ENCODE measurements at places on chromosomes 6 and 20.

- H3K4me1 ChIP-seq: no peaks in the 10 kb centered on the region
- H3K36me3 ChIP-seq: no peaks in the 10 kb centered on the region
- H3K27me3 ChIP-seq: no peaks in the 10 kb centered on the region
- DNase-seq: no peak
- H3K4me3 ChIP-seq: no peak overlapping the region
Observed at GRCh38 chr6:136102991-136103688, 147.0 kb downstream of the MTFR2 start.

DNA sequence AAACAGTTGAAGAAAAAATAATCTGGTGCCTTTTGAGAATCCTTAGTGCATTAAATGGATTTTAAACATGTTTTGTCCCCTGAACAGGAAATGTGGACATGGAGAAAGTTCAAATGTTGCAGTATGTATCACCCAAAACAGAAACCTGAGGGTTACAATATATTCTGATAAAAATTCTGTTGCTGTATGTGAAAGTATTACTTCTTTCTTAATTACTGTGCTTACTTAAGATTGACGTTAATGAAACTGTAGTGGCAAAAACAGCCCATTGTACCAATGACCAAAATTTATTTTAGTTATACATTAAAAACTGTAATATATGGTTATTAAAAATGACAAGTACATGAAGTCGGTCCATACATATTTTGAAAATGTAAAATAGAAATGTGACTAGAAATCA is 100.6 kb downstream of the PRDM1 start:
- peaks cover 11% of the 10 kb centered on the region for H3K4me1 ChIP-seq
- H3K4me3 ChIP-seq: no peak overlapping the region
- H3K27ac ChIP-seq: no peak overlapping the region
- peaks cover 5% of the 10 kb centered on the region for H3K36me3 ChIP-seq
- no peaks in the 10 kb centered on the region for H3K27me3 ChIP-seq
- DNase-seq: no peak

DNA sequence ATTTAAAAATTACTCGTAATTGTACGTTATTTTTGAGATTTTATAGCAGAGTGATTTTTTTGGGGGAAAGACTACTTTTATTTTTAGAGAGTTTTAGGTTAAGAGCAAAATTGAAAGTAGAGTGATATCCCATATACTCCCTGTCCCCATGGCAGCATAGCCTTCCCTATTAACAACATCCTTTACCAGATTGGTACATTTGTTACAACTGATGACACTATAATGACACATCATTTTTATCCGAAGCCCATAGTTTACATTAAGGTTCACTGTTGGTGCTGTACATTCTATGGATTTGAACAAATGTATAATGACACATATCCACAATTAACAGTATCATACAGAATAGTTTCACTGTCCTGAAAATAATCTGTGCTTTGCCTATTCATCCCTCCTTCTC is 1126.4 kb upstream of the CITED2 start:
- H3K36me3 ChIP-seq: no peaks in the 10 kb centered on the region
- no peaks in the 10 kb centered on the region for H3K4me1 ChIP-seq
- no peak for DNase-seq
- H3K27me3 ChIP-seq: no peaks in the 10 kb centered on the region
- H3K4me3 ChIP-seq: no peak overlapping the region
- no peak overlapping the region for H3K27ac ChIP-seq

DNA sequence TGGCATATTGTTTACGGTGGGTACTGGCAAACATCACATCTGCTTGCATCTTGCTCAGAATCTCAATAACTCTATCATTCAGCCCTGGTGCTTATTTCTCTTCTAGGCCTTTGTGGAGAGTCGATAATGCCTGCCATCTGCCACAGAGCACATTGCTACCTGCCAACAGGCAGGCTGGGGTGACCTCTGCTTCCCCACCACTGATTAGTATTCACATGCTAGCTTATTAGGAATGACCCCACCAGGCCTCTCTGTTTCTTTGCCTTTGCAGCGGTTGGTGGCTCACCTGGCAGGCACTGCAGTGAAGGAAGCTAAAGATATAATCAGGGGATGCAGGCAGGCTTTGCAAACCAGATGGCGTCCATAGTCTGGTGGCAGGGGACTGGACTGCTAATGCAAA is 154.5 kb downstream of the MMS22L start:
- no peaks in the 10 kb centered on the region for H3K4me1 ChIP-seq
- H3K4me3 ChIP-seq: no peak overlapping the region
- no peaks in the 10 kb centered on the region for H3K27me3 ChIP-seq

GRCh38 chr6:93735099-93735498 is 315.7 kb upstream of the EPHA7 start:
- no peak overlapping the region for H3K27ac ChIP-seq
- no peaks in the 10 kb centered on the region for H3K36me3 ChIP-seq
- DNase-seq: no peak
- H3K4me3 ChIP-seq: no peak overlapping the region
- no peaks in the 10 kb centered on the region for H3K4me1 ChIP-seq

DNA sequence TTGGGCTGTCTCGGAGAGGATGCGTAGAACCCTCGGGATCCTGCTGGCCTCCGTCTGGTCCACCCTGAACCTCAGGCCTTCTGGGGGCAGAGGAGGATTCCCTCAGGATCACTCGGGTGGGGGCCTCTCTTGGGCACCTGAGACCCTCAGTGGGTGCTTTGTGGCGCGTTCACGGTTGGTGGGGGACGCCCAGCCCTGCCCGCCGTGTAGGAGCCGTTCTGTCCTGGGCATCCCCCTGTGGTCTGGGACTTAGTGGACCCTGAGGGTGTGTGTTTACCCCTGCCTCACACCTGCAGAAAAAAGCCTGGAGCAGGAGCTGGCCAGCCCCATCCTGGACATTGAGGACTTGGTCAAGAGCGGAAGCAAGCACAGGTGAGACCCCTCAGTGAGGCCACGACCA is 7.6 kb downstream of the RTEL1 start:
- H3K27ac ChIP-seq: no peak overlapping the region
- no peak overlapping the region for H3K4me3 ChIP-seq
- DNase-seq: no peak

GRCh38 chr6:32935551-32936238 is 5.1 kb downstream of the HLA-DMB start:
- H3K27ac ChIP-seq: no peak overlapping the region
- no peaks in the 10 kb centered on the region for H3K36me3 ChIP-seq
- H3K4me1 ChIP-seq: no peaks in the 10 kb centered on the region
- peaks cover 31% of the 10 kb centered on the region for H3K27me3 ChIP-seq
- no peak for DNase-seq
- no peak overlapping the region for H3K4me3 ChIP-seq

- H3K36me3 ChIP-seq: no peaks in the 10 kb centered on the region
- H3K27ac ChIP-seq: no peak overlapping the region
- H3K4me1 ChIP-seq: peaks cover 13% of the 10 kb centered on the region
- H3K4me3 ChIP-seq: peak overlapping the region; percentile 30
Observed at GRCh38 chr6:13874191-13874549, 50.6 kb upstream of the RNF182 start.

DNA sequence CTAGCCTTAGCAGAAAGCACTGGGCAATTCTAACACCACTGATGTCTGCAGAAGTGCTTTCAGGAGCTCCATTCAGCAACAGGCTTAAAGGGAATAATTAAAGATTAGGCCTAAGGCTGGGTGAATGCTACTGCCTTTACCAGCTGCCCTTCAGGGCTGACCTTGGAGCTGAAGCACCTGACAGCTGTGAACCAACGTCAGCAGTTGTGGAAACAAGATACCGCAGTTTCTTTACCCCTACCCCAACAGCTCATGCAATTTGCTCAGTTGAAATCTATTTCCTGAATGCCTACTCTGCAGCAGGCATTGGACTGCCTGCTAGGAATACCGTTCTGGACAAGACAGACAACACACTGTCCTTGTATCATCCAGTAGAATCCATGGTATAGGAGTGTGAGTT is 51.5 kb upstream of the ADTRP start:
- H3K27me3 ChIP-seq: no peaks in the 10 kb centered on the region
- DNase-seq: no peak
- no peak overlapping the region for H3K4me3 ChIP-seq
- H3K27ac ChIP-seq: no peak overlapping the region

GRCh38 chr6:39546731-39547130 is 178.5 kb downstream of the KIF6 start:
- no peak overlapping the region for H3K27ac ChIP-seq
- no peak for DNase-seq
- H3K27me3 ChIP-seq: no peaks in the 10 kb centered on the region
- H3K36me3 ChIP-seq: no peaks in the 10 kb centered on the region
- no peak overlapping the region for H3K4me3 ChIP-seq

DNA sequence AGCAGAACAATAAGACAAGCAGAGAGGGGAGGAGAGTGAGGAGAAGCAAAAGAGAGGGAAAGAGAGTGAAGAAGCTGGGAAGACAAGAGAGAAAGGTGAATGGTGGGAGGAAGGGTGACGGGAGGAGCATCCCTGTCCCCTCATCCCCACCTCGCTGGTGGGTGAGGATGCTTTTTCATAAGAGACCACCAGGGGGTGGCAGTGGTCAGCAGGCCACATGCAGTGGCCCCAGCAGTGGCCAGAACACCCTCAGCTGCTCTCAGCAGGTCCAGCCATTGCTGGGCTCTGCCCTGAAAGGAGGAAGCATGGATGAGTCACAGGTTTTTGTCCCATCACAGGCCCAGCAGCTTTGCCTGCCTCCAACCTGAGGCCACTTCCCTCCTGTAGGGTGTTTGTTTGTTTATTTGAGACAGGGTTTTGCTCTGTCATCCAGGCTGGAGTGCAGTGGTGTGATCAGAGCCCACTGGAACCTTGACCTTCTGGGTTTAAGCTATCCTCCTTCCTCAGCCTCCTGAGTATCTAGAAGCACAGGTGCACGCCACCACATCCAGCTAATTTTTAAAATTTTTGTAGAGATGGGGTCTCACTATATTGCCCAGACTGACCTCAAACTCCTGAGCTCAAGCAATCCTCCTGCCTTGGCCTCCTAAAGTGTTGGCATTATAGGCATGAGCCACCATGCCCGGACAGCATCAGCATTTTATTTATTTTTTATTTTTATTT is 24.0 kb downstream of the FGD2 start:
- no peaks in the 10 kb centered on the region for H3K36me3 ChIP-seq
- no peaks in the 10 kb centered on the region for H3K27me3 ChIP-seq
- DNase-seq: no peak
- H3K27ac ChIP-seq: no peak overlapping the region

DNA sequence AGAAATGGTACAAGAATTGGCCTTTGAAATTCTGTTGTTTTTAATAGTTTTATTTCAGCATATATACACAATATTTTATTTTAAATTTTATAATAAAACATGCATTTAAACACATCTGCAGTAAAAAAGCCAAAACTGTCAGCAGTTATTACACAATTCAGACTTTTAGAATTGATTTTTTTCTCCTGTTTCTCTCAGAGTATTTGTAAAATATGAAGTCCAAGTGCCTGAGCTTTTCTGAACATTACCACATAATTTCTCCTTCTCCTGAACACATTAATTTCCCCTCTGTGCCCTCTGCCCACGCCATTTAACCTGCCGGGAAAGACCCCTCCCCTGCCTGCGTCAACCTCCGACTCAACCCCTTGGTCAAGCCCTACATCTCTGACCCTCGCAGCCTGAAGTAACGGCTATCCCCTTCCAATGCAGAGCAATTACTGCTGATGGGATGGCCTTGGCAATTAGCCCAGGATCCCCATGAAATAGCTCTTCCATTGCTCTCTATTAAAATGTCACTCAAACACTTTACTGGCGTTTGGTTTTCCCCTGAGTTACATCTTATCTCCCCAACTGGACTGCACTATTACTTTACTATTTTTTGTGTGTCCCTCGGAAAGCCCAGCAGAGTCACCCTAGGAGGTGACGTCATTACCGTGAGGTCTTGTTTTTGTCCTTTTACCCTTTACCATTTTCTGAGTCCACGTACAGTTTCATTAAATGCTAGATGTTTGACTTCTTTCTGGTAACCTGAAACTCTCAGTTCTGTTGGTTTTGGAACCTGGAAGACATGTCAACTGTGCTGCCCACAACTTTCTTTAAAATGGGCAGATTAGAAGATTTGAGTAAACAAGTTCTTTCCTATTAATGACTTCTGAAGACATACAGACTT is 146.7 kb upstream of the TAB2 start:
- no peaks in the 10 kb centered on the region for H3K27me3 ChIP-seq
- H3K36me3 ChIP-seq: no peaks in the 10 kb centered on the region
- H3K4me1 ChIP-seq: no peaks in the 10 kb centered on the region
- no peak overlapping the region for H3K4me3 ChIP-seq
- no peak for DNase-seq

DNA sequence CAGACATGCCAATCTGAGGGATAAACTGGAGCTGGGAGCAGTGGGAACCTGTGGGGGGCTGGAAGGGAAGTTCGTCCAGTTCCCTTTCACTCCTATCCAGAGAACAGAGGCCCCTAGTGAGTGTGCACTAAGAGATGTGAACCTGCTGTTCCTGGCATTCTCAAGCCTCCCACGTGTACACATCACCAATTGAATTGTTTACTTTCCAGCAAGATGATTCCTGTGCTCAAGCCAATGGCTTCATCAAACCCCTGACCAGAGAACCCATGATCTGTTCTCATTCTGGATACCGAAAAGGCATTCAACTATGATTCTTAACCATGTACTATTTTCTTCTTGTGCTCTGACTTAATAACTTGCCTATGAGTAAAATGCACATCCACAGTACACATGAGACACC is 10.2 kb upstream of the SLC22A3 start:
- no peaks in the 10 kb centered on the region for H3K27me3 ChIP-seq
- no peak overlapping the region for H3K4me3 ChIP-seq
- DNase-seq: no peak
- no peaks in the 10 kb centered on the region for H3K36me3 ChIP-seq

DNA sequence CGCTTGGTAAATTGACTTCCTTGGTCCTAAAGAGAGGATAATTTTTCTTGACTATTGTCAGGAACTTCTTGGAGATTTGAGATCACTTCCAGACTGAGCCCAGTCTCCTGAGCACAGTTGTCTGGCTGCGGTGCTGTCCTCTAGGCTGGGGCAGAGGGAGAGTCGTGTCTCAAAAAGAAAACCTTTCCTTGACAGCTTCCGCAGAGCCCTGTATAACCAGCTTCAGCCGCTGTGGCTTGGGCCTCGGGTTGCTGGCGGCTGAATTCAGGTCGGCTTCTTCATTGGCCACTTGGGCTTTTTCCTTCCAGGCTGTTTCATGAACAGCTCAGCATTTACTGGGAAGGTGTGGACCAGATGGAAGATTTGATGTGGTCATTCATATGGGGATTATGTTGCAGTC is 75.9 kb downstream of the DHX35 start:
- H3K4me1 ChIP-seq: peaks cover 10% of the 10 kb centered on the region
- no peaks in the 10 kb centered on the region for H3K27me3 ChIP-seq
- peaks cover 42% of the 10 kb centered on the region for H3K36me3 ChIP-seq
- no peak overlapping the region for H3K27ac ChIP-seq

- H3K36me3 ChIP-seq: no peaks in the 10 kb centered on the region
- DNase-seq: no peak
- H3K27me3 ChIP-seq: peaks cover 92% of the 10 kb centered on the region
- H3K4me3 ChIP-seq: no peak overlapping the region
- H3K4me1 ChIP-seq: no peaks in the 10 kb centered on the region
Observed at GRCh38 chr20:22567944-22568871, 16.2 kb downstream of the FOXA2 start.

DNA sequence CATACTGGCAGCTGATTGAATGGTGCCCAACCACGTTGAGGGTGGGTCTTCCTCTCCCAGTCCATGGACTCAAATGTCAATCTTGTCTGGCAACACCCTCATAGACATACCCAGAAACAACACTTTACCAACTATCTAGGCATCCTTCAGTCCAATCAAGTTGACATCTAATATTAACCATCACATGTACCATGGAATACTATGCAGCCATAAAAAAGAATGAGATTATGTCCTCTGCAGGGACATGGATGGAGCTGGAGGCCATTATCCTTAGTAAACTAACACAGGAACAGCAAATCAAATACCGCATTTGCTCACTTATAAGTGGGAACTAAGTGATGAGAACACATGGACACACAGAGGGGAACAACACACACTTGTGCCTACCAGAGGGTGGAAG is 206.9 kb upstream of the RNF217 start:
- H3K36me3 ChIP-seq: no peaks in the 10 kb centered on the region
- H3K27me3 ChIP-seq: peaks cover 5% of the 10 kb centered on the region
- no peak overlapping the region for H3K4me3 ChIP-seq
- H3K27ac ChIP-seq: no peak overlapping the region
- DNase-seq: no peak
